ENCODE measurements at places on chromosomes 7 and 10. TPM values are rescaled to one million over a fixed set of nuclear protein-coding genes. Genes with fewer than 3 reads are reported as not detected.

The NME8 gene
- total RNA-seq, result not detected

The PKD2L1 gene
- total RNA-seq, result not detected

The SORBS1 gene
- 148 TPM for total RNA-seq

The GFRA1 gene
- total RNA-seq, result 15.1 TPM

The PTN gene
- 3.7 TPM for total RNA-seq

The AGBL3 gene
- 1.1 TPM for total RNA-seq

The RADIL gene
- 0.80 TPM for total RNA-seq

The CELF2 gene
- total RNA-seq, result 29.2 TPM

The SCD gene
- total RNA-seq, result 16.1 TPM

The VSTM2A gene
- total RNA-seq, result 0.96 TPM

The PRXL2A gene
- 54.1 TPM for total RNA-seq

The TFR2 gene
- 0.64 TPM for total RNA-seq

The GLI3 gene
- total RNA-seq, result 6.0 TPM

GRCh38 chr7:54841772-54842697, 83.0 kb upstream of the SEC61G start:
- H3K4me1 ChIP-seq, result no peaks in the 10 kb centered on the region
- H3K4me3 ChIP-seq, result no peak overlapping the region
- no peaks in the 10 kb centered on the region for H3K36me3 ChIP-seq
- H3K27me3 ChIP-seq, result no peaks in the 10 kb centered on the region

- no peaks in the 10 kb centered on the region for H3K4me1 ChIP-seq
- H3K27ac ChIP-seq, result no peak overlapping the region
- DNase-seq, result peak; percentile 29
- H3K4me3 ChIP-seq, result no peak overlapping the region
Measured at GRCh38 chr7:24896031-24896501, 83.9 kb downstream of the OSBPL3 start.

GRCh38 chr7:79352323-79352722, 101.1 kb downstream of the MAGI2 start:
- no peaks in the 10 kb centered on the region for H3K27me3 ChIP-seq
- H3K27ac ChIP-seq, result no peak overlapping the region
- H3K4me3 ChIP-seq, result no peak overlapping the region
- DNase-seq, result no peak

- DNase-seq, result no peak
- H3K27ac ChIP-seq, result no peak overlapping the region
- H3K36me3 ChIP-seq, result no peaks in the 10 kb centered on the region
- H3K27me3 ChIP-seq, result peaks cover under 1% of the 10 kb centered on the region
- H3K4me1 ChIP-seq, result no peaks in the 10 kb centered on the region
Measured at GRCh38 chr10:128295003-128295402, 168.8 kb upstream of the MKI67 start.

DNA sequence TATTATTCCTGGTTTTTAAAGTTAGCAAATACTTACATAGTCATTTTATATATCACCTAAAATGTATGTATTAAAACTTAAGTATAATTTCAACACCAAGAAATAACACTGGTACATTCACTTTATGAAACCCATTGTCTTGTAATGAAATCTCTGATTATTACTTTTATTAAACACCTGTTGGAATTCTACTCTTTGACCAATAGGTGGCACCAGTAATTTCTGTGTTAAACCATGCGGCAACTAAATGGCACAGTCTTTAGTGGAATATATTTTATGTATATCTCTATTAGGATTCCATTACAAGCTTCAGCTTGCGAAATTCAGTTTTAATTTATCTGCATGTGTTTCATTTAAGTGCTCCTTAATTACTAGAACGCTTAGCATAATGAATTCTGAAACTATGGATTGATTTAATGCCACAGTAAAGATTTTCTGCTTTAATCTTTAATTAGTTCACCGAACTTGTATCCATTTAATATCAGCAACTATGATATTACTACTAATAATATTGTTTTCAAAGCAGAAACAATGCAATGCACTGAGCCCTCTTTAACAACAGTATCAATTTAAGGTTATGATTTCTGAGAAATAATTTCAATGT, 181.3 kb downstream of the MAGI2 start:
- no peaks in the 10 kb centered on the region for H3K27me3 ChIP-seq
- no peak overlapping the region for H3K4me3 ChIP-seq
- no peak for DNase-seq
- no peaks in the 10 kb centered on the region for H3K36me3 ChIP-seq
- no peaks in the 10 kb centered on the region for H3K4me1 ChIP-seq
- no peak overlapping the region for H3K27ac ChIP-seq

GRCh38 chr10:116287906-116288501, 15.0 kb upstream of the GFRA1 start:
- peak; percentile 22 for DNase-seq
- no peak overlapping the region for H3K4me3 ChIP-seq
- no peaks in the 10 kb centered on the region for H3K27me3 ChIP-seq
- H3K27ac ChIP-seq, result no peak overlapping the region
- H3K4me1 ChIP-seq, result no peaks in the 10 kb centered on the region
- H3K36me3 ChIP-seq, result no peaks in the 10 kb centered on the region

DNA sequence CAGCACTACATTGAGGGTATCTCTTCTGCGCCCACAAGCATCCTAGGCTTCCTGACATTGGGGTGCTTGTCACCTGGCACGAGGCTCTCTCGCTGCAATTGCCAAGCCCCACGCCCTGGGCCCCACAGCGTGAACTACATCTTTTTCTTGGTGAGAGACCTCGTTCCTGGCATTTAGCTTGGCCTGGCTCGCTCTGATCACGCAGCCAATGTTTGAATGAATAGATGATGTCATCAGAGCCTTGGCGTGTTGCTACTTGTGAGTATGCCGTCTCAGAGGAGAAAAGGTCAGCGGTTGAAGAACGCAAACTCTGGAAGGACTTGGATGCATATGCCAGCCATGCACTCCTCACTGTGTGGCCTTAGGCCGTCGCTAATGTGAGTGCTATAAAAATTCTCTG, 150.2 kb upstream of the AUTS2 start:
- no peaks in the 10 kb centered on the region for H3K27me3 ChIP-seq
- no peak for DNase-seq
- no peak overlapping the region for H3K27ac ChIP-seq
- H3K4me1 ChIP-seq, result no peaks in the 10 kb centered on the region

DNA sequence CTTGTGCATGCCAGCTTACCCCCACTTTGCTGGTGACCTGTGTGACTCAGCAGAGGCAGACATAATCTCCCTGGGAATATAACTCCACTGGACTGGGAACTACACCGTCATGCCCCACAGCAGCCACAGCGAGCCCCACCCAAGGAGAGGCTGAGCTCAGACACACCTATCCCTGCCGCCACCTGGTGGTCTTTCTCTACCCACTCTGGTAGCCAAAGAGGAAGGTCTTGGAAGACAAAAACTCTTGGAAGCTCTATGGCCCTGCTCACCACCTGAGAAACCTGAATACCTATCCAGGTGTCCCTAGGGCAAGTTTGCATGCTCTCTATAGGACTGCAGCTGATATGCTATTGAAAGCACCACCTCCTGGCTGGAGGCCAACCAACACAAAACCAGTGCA, 48.1 kb downstream of the MYO3A start:
- H3K4me1 ChIP-seq, result no peaks in the 10 kb centered on the region
- H3K4me3 ChIP-seq, result no peak overlapping the region
- no peak for DNase-seq
- no peaks in the 10 kb centered on the region for H3K27me3 ChIP-seq
- H3K36me3 ChIP-seq, result no peaks in the 10 kb centered on the region
- H3K27ac ChIP-seq, result no peak overlapping the region

GRCh38 chr10:9097206-9097990, 1042.9 kb downstream of the GATA3 start:
- no peaks in the 10 kb centered on the region for H3K27me3 ChIP-seq
- H3K27ac ChIP-seq, result no peak overlapping the region
- no peaks in the 10 kb centered on the region for H3K36me3 ChIP-seq
- H3K4me3 ChIP-seq, result no peak overlapping the region
- DNase-seq, result no peak

DNA sequence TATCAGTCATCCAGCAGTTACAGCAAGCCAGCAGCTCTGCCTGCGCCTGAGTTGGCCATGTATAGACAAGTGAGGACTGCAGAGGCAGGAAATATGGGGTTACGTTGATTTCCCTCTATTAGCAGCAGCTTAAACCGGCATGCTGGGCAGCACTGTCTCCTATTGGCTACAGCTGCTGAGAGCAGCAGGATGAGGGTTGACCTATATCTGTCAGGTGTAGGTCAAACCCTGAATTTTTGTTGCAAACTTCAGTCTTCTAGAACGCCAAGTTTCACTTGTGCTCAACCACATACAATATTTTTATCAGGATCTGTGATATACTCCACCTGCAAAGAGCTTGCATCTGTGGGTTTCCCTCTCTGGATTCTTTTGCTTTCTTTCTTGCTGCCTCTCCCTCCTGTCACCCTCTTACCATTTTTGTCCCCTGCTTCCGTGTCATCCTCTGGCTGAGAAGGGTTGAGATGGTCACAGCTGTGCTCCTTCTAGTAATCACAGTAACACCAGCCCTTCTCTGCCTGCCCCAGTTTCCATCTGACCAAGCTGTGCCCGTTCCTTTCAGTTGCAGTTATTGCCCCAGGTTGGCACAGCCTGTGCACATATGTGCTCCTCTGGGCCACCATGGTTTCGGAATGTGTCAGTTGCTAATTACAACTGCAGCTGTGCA, 23.8 kb upstream of the GLCCI1 start:
- H3K36me3 ChIP-seq, result no peaks in the 10 kb centered on the region
- peak overlapping the region; percentile 8 for H3K27ac ChIP-seq
- H3K4me1 ChIP-seq, result no peaks in the 10 kb centered on the region

DNA sequence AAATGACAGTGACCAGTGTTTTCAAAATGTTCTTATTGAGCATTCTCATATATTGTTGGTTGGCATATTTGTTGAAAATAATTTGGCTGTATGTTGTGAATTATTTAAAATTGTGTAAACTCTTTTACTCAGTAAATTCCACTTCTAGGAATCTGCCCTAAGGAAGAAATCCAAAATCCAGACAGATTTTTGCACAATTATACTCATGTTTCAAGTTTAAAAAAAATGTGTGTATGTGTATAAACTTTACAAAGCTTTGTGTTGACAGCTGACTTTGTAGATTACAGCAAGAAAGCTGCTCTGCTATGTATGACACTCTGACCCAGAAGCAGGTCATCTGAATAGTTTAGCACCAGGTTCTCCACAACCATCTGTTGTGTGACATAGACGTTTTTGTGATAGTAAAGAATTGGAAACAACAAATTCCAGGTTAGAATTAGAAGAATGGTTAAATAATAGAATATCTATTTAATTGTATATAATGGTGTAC, 21.6 kb downstream of the KIFBP start:
- no peaks in the 10 kb centered on the region for H3K27me3 ChIP-seq
- H3K4me1 ChIP-seq, result no peaks in the 10 kb centered on the region
- no peak for DNase-seq
- no peak overlapping the region for H3K4me3 ChIP-seq

DNA sequence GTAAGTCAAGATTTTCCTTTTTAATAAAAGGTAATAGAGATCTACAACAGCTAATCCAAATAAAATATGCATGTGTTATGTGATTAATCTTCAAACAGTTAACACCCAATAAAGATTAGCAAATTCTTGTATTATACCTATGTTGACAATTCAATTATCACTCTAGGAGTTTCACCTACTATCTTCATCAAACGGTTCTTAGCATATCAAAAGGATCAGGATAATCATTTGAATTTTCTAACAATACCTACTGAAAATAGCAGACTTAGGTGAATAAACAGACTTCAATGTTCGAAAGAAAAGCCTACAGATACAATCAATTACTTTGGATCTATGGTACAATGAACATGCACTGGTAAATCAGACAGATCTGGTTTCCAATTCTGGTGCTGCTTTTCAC, 268.3 kb downstream of the CACNA2D1 start:
- H3K4me1 ChIP-seq, result no peaks in the 10 kb centered on the region
- no peaks in the 10 kb centered on the region for H3K36me3 ChIP-seq
- no peak overlapping the region for H3K4me3 ChIP-seq
- DNase-seq, result no peak
- no peaks in the 10 kb centered on the region for H3K27me3 ChIP-seq

GRCh38 chr10:58723966-58724365, 211.3 kb downstream of the BICC1 start:
- no peaks in the 10 kb centered on the region for H3K36me3 ChIP-seq
- no peak for DNase-seq
- H3K27me3 ChIP-seq, result no peaks in the 10 kb centered on the region
- H3K4me1 ChIP-seq, result no peaks in the 10 kb centered on the region
- H3K27ac ChIP-seq, result no peak overlapping the region
- H3K4me3 ChIP-seq, result no peak overlapping the region

DNA sequence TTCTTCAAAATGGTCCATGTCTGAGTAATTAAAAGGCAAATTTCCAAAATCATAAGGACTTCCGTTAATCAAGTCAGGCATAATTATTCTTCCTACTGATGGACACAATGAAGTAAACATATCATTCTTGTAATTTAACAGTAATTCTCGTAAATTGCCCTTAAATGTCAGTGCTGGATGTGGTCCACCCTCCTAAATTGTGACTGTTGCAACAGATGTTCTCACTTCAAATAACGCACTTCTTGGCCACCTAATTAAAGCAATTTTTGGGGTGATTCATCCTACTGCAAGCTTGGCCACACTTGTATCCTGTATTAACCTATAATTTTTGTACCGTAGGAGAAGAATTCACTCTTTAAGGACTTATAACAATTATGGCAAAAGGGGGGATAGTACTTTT, 1.9 kb downstream of the COL1A2 start:
- H3K4me3 ChIP-seq, result no peak overlapping the region
- H3K4me1 ChIP-seq, result no peaks in the 10 kb centered on the region
- no peak for DNase-seq
- H3K27me3 ChIP-seq, result peaks cover 15% of the 10 kb centered on the region

- no peaks in the 10 kb centered on the region for H3K4me1 ChIP-seq
- DNase-seq, result no peak
- H3K27me3 ChIP-seq, result no peaks in the 10 kb centered on the region
- H3K27ac ChIP-seq, result no peak overlapping the region
Measured at GRCh38 chr7:31640381-31640780, 46.6 kb upstream of the PPP1R17 start.

GRCh38 chr7:44748045-44748947, at the start of gene ZMIZ2:
Gene ZMIZ2, plus strand, starts transcription at chr7:44748847. Its CDS starts 7,403 bp downstream, at chr7:44756250.
- H3K36me3 ChIP-seq, result no peaks in the 10 kb centered on the region
- peak within 1 kb of the TSS; percentile 97 for H3K27ac ChIP-seq
- H3K4me3 ChIP-seq, result peak within 1 kb of the TSS; percentile 85
- no peaks in the 10 kb centered on the region for H3K27me3 ChIP-seq
- H3K4me1 ChIP-seq, result peaks cover 20% of the 10 kb centered on the region
